ENCODE measurements at places on chromosomes 5 and 9.

DNA sequence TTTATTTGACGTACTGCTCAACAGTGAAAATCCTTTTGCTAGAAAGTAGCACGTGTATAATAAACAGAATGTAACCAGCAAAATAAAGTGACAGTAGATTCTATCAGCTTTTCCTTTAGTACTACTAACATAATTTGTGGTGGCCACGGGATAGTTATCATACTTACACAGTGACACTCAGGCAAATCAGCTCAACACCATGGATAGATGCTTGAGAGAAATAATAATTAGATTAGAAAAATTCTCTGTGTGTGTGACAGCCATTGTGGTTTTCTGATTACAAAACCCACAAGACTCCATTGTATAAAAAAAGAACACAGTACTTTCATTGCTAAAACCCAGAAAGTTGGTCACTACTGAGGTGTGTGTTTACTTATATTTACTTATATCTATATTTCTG is 101.1 kb downstream of the MUSK start:
- DNase-seq = no peak

DNA sequence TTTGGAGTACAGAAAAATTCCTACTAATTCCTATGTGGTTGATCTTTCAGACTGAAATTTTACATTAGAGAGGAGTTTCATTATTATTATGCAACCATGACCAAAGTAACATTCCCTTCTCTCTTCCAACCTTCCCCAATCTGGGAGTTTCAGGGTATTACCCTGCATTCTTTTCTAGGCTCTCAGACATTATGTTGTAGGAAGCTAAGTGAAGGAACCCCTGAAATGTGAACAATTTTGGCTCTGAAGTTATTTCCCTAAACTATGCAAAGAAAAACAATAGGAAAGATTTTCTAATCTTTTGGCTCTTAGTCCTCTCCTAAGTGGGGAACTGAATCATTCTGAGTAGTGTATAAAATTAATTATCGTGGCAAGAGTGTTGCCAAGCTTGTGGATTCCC is 63.3 kb upstream of the ZFAND5 start:
- DNase-seq = no peak

DNA sequence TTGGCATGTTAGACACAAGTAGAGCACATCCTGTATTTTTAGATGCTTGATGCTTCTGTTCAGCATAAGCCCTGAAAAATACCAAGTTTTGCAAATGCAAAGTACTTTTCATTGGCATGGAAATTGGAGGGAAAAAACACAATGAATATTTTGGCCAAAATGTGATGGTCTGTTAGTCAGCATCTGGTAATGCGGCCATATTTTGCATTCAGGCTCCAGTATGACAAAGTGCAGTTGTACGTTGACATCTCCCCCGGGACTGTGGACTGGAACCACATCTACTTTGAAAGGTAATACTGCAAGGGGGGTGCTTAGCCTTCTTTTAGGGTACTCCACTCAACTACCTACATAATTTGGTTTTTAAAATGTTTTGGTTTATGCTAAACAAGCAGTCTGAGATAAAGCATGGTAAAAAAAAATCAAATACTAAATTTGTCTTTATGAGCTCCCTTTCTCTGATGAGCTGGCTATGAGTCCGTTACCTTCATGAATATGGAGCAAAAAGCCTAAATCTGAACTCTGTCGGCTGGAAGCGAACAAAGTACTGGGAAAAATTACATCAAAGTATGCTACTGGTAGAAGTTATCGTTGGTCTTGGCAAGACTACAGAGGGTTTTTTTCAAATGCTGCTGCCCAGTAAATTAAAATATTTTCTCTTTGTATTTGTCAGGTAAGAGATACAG is 297.0 kb downstream of the ARHGEF28 start:
- no peak for DNase-seq

- no peak for DNase-seq
These were observed 21.0 kb downstream of the IL7R start for GRCh38 chr5:35877655-35878054.

DNA sequence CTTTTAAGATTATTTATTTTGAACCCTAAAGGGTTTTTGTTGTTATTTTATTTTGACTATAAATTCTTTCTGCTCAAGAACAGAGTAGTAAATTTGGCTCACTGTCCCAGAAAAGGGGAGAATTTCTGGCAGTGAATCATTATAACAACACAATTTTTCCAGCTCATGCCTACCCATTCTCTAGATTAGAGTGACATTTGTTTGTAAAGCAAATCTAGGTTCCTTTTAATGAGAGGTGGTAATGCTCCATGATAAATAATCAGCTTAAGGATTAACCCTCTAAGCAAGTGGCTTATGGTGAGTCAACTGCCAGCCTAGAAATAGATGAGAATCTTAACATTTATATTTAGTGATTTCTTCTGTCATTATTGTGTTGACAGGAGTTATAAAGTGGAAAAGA is 409.2 kb downstream of the NFIB start:
- DNase-seq = no peak

- DNase-seq = no peak
These were observed 1.8 kb downstream of the MRPL36 start for GRCh38 chr5:1797855-1798254.

- peak; percentile 80 for DNase-seq
These were observed at the start of gene RUSC2 for GRCh38 chr9:35489313-35490154. Gene RUSC2, plus strand, starts transcription at chr9:35490111. Its CDS starts 56,411 bp downstream, at chr9:35546522.

DNA sequence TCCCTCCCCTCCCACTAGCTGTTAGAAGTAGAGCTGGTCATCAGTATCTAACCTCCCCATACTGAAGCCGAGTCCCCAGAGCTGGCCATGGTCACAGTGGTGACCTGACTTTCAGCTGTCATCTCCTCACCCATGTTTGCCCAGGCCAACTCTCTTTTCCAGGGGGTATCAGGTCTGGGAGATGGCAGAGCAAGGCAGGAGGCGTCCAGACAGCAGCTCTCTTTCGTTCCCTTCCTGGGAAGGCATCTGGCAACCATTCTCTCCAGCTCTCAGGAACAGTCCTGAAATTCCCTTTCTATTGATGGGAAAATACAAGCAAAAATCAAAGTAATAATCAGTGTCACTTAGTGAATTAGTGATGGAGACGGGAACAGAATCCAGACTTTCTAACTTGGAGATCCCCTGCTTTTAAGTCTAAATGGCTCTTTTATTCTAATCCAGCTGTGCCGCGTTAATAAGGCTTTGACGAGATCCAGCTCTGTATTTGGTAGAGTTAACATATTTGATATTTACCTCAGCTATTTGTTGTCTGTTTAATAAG is 21.3 kb upstream of the AOPEP start:
- no peak for DNase-seq

- DNase-seq = no peak
These were observed 79.2 kb upstream of the UBTD2 start for GRCh38 chr5:172362755-172363154.

DNA sequence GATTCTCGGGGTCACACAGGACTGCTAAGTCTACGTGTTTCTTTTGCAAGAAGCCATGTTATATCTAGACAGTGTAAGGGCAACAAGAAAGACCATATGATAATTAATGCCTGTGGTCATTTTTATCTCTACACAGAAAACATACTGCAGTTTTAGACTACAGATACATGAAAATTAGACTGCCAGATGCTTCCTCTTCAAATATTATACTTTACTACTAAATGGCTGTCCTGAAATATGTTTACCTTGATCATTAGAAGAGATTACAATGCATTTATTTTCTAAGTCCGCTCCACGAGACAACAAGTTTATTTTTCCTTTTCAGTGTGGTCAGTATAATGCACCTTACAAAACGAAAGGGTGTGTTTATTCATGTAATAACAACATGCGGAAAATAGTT is 147.6 kb downstream of the KIAA0825 start:
- DNase-seq = no peak

DNA sequence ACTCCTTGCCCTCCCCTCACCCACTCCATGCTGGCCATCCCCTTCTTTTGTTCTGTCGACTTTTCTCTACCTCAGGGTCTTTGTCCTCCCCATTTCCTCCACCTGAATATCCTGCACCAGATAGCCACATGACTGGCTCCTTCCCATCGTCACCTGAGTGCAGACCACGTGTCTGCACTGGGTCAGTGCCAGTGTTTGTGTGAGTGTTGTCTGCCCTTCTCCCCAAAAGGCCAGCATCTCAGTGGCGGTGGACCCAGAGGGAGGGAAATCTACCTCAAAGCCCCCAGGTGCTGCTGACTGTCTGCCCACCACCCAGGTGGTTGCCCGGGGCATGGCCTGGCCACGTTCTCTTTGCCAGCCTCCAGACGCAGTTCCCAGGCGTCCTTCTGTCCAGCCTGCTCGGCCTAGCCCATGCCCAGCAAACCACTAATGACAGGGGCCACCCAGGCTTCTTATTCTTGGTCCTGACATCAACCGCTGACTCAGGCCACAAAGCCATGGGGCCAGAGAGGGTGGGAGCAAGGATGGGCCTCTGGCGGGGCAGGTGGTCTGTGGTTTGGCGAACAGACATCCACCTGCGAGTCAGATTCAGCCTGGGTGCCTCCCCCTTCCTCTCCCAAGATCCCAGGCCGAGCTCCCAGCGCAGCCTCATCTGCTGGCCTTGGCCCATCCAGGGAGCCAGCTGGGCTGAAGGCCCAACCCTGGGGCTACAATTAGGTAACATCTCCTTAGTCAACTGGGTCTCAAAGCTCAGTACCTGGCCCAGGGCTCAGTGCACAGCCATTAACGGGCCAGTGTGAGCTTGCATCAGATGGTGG is 5.5 kb upstream of the NINJ1 start:
- no peak for DNase-seq

DNA sequence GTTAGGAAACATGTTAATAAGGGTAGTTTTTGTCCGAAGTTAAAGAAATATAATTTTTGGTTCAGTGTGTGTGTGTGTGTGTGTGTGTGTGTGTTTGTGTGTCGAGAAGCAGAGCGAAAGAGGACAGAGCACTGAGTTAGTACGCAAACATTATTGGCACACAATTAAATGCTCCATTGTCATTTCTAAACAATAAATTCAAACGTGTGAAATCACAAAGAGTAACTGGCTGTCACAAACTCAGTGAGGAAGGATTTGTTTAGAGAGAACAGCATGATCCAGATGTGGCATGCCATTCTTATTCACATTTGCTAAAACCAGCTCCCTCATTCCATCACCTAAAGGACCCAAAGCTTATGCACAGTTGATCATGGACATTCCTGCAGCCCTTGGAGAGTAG is 970.8 kb downstream of the DTWD2 start:
- DNase-seq = no peak

GRCh38 chr5:93359960-93360305 is 221.1 kb downstream of the NR2F1-AS1 start:
- DNase-seq = no peak

GRCh38 chr9:117715411-117715989 is 11.3 kb downstream of the TLR4 start:
- no peak for DNase-seq

DNA sequence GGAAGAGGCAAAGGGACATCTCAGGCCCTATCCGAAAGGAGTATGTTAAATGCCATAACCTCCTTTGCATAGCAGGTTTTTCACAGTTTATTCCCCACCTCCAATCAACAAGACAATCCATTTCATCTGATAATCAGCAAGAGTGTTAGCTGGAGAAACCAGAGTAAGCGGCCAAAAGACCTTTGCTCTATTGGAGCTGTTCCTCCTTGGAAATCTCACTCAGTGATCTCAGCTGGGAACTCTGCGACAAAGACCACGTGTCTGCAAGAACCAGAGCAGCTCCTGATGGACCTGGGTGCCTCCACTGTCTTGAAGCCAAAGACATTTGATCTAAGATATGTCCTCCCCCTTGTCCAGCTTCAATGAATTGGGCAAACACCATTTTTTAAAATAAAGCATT is 241.0 kb downstream of the SEC61B start:
- DNase-seq = no peak

- no peak for DNase-seq
These were observed 135.5 kb upstream of the KLF9 start for GRCh38 chr9:70549926-70550325.

GRCh38 chr5:178248750-178249149 is 16.1 kb upstream of the PHYKPL start:
- no peak for DNase-seq

- DNase-seq = no peak
These were observed 52.5 kb downstream of the NR3C1 start for GRCh38 chr5:143350751-143351602.

- peak; percentile 36 for DNase-seq
These were observed 52.1 kb upstream of the CCNG1 start for GRCh38 chr5:163385271-163385670.

- no peak for DNase-seq
These were observed 111.1 kb downstream of the KCTD16 start for GRCh38 chr5:144281784-144282183.

DNA sequence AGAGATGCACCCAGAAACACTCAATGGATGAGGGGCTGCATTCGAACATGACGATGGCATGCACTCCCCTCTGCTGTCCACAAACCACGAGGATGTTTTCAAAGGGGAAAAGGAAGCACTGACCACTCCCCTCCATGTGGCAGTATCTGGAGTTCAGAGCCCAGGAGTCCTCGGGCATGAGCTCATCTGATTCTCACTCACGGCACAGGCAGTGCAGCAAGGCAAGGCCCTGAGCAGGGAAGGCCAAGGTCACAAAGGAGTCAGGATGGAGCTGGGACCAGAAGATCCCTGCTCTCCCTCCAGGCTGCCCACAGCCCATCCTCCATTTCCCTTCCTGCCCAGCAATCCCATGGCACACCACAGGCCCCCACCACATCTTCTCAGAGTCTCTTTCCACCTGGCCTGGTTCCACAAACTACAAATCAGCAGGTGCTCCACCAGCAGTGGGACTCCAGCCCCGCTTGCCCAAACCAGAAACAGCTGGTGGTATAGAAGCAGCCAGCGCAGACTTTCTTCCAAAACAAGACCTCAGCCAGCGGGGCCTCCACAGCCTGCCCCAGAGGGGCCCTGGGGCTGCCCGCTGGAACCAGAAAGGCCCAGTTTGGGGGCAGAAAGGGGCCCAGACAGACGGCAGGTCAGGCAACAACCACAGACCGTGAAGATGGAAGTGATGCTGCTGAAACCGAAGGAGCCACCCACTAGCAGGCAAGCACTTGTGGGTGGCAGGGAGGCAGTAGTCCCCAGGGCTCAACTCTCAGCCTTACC is 12.2 kb downstream of the TNIP1 start:
- DNase-seq = no peak

DNA sequence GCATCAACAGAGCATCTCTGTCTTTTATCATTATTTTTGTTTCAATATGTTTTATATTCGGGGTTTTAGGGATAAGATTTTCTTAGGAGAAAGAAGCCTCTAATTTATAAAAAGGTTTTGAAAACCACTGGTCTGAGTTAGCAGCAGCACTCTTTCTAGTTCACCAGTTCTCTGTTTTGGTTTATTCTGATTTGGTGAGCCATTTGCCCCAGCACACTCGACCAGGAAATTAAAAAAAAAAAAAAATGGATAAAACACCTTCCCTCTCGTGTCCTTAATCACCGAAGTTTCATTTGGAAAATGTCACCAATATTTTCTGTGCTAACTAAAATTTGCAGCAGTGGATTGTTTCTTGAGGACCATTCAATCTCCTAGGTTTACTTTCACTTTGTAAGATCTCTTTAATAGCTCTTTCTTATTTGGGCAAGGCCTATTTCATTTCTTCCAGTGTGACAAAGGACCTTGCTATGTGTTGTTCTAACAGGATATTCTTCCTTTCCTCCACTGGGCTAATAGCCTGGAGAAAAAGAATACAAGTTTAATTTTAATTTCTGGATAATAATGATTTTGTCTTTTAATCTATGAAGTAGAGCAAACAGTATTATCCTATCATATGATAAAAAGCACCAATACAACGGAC is 57.8 kb upstream of the ANXA1 start:
- DNase-seq = no peak

- no peak for DNase-seq
These were observed 180.8 kb downstream of the ASTN2 start for GRCh38 chr9:117234103-117234502.

Data from posterior cingulate gyrus (tissue), 11 donors.